ENCODE measurements at places on chromosomes 7 and 10. TPM values are rescaled to one million over a fixed set of nuclear protein-coding genes. Genes with fewer than 3 reads are reported as not detected.

DNA sequence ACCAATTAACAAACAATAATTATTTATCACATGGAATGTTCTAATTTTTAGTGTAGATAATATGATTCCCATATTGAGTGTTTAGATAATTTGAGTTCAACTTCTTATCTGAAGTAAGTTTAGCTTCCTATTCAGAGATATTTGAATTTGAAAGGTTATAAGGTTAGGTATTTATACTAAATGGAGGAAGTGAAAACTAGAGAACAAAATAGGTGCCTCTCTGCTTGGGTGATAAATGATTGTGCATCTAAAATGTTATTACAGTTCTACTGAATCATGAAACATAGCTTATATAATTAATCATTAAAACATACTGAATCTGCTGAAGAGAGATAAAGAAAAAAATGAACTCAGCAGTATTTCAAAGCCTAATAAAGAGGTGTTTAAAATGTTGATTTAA is 1174.3 kb downstream of the XPNPEP1 start:
- no peak for DNase-seq

ADAP1 gene
- 8.4 TPM for polyA plus RNA-seq

DNA sequence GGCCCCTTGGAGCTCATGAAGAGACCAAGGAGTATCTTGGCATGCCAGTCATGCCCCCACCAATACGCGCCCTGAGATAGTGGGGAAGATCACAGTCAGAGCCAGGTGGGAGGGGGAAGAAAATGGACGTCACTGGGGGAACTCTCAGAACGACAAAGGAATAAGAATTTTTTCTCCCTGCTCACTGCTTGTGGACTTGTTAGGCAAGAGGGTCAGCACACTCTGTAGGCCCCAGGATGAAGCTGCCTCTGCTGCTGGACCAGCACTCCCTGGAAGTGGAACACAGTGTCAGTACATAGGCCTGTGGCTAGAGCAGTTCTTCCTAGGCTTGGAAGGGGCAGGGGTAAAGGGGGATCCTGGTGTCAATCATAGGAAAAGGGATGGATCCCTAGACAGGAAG is 46.5 kb downstream of the DRGX start:
- no peak for DNase-seq

HOXA5 gene
- 0.43 TPM for polyA plus RNA-seq

DNA sequence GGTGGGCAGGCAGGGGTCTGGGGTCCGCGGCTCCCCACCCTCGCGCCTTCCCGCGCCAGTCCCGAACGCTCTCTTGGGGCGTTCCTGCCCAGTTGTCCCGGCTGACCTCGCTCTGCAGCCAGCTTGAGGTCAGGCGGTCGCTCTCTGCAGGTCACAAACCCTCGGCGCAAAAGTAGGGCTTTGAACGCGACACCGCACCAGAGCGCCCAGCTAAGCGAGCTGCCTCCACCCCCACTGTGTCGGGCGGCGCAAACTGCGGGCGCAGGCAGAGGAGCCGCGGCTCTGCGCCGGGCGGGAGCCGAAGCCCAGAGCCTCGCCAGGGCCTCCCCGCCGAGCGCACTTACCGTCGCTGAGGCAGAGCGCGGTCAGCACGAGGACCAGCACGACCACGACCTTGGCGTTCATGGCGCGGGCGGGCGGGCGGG is 284 bp downstream of the CXCL12 start:
- peak; percentile 73 for DNase-seq

IGFBP3 gene
- 117 TPM for polyA plus RNA-seq

DNA sequence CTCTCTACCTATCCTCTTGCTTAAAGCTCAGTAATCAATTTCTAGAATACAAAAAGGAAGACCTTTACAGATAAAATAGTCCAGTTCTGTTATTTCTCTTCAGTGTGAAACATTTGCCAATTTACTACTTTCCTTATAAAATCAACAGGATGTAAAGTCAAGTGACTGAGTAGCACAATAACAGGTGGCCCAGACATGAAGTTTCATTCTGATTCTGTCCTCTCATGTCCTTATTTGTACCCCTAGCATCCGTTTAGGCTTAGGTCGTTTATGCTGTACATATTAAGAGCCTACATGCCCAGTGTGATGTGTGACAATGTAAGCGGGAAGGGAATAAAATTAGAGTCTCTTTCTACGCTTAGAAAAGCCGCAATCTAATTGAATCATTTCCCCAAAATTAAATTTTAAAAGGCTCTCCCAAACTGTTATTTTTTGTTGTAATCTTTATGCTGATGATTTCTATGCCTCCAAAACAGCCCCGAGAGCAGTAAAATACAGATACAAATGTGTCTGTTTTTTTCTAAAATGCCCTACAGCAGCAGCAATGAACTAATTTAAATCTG is 29.1 kb downstream of the EPC1 start:
- no peak for DNase-seq

DNA sequence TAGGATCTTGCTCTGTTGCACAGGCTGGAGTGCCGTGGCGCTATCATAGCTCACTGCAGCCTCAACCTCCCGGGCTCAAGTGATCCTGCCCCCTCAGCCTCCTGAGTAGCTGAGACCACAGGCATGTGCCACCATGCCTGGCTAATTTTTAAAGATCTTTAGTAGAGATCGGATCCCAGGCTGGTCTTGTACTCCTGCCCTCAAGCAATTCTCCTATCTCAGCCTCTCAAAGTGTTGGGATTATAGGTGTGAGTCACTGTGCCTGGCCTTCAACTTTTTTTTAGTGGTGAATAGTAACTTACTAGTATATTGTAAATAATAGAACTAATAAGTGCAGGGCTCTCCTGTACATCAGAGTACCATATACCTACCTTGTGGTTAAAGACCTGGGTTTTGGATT is 52.1 kb upstream of the LMTK2 start:
- DNase-seq: no peak

GRCh38 chr7:141646826-141647480 is 55.0 kb downstream of the DENND11 start:
- DNase-seq: no peak

GRCh38 chr7:92837000-92837749 is 802 bp upstream of the CDK6 start:
- DNase-seq: no peak

FAS gene
- 4.7 TPM for polyA plus RNA-seq

- no peak for DNase-seq
Measured at GRCh38 chr10:25811052-25811685, 122.9 kb upstream of the MYO3A start.

AGAP3 gene
- 61.4 TPM for polyA plus RNA-seq

FAM221A gene
- 3.6 TPM for polyA plus RNA-seq

PLAU gene
- 7.0 TPM for polyA plus RNA-seq

GRCh38 chr10:6558759-6559461 is 21.2 kb downstream of the PRKCQ start:
- DNase-seq: no peak

GRCh38 chr7:158414486-158414961 is 173.1 kb downstream of the PTPRN2 start:
- no peak for DNase-seq

GRCh38 chr7:20798694-20799121 is 12.0 kb upstream of the SP8 start:
- DNase-seq: no peak

DNA sequence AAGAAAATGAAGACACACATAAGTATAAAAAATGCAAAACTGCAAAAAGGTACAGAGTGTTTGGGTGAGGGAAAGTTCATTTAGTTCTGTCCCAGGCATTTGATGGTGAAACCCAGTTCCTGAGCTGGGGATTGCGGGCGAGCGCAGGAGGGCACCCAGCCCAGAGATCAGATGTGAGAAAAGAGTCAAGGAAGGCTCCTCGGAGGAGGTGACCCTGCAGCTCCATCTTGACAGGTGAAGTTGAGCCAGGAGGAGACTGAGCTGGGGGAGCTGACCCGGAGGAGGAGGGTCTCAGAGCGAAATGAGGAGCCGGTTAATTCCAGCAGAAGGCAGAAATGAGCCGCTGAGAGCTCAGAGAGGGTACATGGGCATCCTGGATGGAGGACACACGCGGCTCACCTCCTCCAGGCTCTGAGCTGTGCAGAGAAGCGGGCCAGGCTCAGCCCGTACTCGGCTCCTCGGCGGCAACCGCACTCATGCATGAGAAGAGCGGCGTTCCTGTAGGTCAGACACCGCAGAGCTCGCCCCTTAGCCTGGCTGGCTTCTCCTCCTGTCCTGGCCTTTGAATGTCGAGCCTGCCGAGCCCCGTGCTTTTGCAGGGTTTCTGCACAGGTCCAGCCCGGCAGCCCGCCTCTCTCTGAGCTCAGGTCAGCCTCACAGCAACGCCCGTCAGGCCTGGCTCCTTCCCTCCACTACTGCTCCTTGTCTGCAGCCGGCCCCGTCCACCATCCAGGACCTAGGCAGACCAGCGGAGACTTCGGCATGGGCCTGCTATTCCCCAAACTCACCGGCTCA is 9.5 kb upstream of the RAMP3 start:
- no peak for DNase-seq

- peak; percentile 96 for DNase-seq
Measured at GRCh38 chr10:95656291-95657164, at the start of gene ALDH18A1. Gene ALDH18A1, minus strand, starts transcription at chr10:95656711. Its CDS starts 3,334 bp downstream, at chr10:95653377.

GRCh38 chr10:19518632-19519031 is 297.6 kb upstream of the PLXDC2 start:
- DNase-seq: no peak

DNA sequence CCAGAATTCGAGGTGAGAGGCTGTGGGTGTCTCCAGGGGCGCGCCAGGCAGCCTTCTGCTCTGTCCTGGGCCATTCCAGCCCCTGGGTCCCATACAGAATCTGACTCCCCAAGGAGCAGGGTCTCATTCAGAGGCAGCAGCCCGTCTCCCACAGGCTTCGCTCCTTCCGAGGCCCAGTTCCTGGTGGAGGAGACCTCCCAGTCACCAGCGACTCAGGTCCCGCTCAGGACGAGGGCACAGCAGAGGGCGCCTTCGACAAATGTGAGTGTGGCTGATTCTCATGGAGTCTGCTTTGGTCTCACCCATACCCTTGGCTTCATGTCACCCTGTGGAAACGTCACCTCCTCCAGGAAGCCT is 81.8 kb upstream of the GPR26 start:
- DNase-seq: no peak

GRCh38 chr10:97090644-97091043 is 95.1 kb downstream of the SLIT1 start:
- no peak for DNase-seq

DNA sequence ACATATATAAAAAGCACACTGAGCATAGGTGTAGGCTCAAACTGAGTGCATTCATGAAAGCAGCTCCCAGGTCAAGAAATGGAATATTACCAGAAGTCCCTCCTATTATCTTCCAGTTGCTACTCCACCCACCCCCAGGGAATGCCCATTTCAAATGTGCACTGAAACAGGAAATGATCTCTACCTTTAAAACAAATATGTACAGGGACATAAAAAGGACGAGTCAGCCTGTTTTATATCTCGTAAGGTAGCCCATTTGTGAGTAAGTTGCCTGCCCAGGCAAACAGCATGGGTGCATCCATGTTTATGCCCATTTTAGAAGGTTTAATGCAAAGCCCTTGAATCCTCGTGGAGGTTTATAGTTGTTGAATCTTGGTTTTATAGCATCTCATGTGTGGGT is 10.4 kb downstream of the FFAR4 start:
- no peak for DNase-seq

GRCh38 chr7:125506331-125506730 is 576.7 kb upstream of the POT1 start:
- no peak for DNase-seq

- no peak for DNase-seq
Measured at GRCh38 chr7:131170440-131171271, 157.0 kb upstream of the MKLN1 start.

EPO gene
- not detected for polyA plus RNA-seq

AGAP5 gene
- 2.8 TPM for polyA plus RNA-seq

DNA sequence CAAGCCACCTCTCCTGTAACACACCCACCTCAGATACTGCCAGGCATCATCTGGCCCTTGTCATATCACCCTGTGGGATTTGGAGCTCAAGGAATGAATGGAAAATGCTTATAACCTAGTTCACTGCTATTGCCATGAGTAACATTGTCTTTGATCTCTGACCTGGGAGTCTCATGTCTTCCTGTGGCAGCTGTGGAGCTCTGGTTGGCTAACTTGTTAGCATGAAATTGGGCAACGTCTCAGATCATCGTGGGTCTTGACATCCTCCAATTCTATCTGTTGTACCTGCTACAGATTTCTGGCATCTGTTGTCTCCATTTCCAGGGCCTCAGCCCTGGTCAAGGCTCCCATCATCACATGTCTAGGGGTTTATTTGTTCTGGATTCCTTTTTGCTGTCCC is 2.2 kb upstream of the TMEM270 start:
- DNase-seq: no peak

DNA sequence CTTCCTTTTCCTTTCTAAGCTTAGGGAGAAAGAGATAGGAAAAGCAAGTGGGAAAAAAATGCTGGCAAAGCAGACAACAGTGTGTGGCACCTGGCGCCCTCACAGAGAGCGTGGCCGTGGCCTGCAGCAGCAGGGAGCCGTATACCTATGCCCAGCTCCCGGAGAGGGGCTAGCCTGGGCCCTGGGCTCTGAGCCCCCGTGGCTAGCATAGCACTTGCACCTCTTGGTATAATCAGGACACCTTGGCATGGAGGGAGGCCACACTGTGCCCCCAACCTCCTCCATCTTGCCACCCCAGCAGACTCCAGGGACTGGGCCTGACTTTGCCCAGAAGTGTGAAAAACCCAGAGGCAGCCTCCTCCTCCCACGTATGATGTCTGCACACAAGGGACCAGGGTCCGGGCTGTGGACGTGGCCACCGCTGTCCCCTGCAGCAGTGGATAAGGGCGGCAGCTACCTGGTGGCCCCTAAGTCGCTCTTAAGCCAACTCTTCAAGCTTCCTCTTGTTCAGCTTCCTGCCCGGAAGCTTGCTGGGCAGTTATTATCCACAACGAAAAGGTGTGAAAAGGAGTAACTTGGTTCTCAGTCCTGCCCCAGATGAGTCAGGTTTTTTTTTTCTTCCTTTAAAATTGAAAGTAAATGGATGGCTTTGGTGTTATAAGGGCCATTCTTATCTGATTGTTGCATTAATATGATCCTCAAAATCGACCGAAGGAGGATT is 249.1 kb upstream of the PITRM1 start:
- no peak for DNase-seq

VAX1 gene
- polyA plus RNA-seq: not detected

- no peak for DNase-seq
Measured at GRCh38 chr7:29510028-29510427, 53.6 kb upstream of the PRR15 start.

STAG3 gene
- 0.41 TPM for polyA plus RNA-seq

GNA12 gene
- 32.8 TPM for polyA plus RNA-seq

DNA sequence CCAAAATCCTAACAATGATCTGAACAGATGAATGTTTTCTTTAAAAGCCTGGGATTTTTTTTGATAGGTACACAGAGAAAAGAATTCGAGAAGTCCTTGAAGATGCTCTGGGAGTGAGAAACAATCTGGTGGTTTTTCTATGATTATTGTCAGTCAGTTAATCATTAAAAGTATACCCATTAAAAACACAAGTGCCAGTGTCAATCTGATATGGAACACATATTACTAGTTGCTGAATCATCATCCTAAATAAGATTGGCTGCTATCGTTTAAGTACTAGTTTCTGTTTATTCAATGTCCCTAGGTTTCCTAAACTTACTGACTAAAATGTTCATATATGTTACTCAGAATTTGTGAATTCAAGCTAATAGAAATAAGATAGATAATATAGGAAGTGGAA is 16.1 kb downstream of the COL28A1 start:
- no peak for DNase-seq

DNA sequence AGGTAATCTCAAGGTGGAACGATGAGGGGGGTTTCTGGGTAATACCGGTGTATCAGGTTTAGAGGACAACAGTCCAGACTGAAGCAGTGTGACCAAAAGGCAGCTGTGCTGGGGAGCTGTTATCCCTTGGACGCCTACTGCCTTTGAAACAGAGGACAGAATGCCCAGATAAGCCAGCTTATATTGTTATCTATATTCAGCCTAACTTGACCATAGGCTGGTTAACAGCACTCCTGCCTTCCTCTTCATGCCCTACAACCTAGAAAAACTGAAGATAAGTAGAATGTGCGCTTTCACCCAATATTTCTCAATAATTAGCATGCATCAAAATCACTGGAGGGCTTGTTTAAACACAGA is 44.9 kb downstream of the IL6 start:
- DNase-seq: no peak

All from right cardiac atrium (tissue), 5 donors.